COLO829 (cell line): ENCODE measurements at places on chromosomes 11 and 22.

DNA sequence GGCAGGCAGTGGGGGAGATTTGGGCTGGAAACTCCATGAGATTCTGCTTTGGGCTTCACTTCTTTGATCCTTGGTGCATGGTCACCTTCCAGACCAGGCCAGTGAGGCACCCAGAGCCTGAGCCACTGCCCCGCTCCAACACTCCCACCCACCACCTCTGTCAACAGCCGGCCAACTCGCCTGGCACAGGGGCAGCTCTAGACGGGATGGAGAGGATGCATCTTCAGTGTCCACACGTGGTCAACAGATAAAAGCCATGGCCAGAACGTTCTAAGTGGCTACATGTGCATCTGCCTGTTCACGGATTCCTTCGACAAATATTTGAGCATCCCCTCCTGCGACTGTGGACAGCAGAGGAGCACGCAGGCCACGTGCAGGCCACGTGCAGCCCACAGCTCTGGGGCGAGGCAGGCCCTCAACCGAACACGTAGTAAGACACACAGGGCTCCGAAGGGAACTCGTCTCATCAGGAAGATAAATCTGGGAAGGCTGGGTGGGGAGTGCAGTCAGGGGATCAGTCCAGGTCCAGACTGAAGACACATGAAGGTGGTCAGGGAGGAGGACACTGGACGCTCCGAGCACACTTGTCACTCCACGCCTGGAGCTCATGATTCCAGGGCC is 1.2 kb downstream of the LRRC56 start:
- no peak for DNase-seq

DNA sequence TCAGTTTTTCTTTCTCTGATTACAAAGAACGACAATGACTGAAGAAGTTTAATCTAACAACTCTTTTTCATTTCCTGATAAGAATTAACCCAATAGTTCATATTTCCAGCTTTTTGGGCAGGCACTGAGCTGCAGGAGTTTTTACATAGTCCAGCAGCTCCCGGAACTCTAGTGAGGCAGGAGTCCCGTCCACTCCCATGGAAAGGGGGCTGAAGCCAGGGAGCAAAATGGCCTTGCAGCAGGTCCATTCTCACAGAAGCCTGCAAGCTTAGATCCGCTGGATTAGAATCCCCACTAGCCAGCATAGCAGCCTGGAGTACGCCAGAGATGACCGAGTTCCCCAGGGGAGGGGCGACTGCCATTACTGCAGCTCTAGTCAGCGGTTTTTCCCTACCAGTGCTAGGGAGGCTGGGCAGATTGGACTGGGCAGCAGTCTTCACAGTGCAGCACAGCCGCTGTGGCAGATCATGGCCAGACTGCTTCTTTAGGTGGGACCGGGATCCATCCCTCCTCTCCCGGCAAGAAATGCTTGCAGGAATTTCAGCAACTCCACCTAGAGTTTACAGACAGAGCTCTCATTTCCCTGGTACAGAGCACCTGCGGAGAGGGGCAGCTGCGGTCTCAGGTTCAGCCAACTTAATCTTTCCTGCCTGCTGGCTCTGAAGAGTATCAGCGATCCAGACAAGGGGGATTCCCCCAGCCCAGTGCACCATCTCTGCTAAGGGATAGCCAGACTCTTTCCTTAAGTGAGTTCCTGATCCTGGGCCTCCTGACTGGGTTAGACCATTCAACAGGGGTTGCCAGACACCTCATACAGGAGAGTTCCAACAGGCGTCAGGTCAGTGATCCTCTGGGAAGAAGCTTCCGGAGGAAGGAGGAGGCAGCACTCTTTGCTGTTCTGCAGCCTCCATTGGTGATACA is 742 bp upstream of the CASP4 start:
- no peak for DNase-seq

GRCh38 chr11:14136561-14136960 is 174.0 kb downstream of the SPON1 start:
- no peak for DNase-seq

GRCh38 chr11:48109046-48109666 is 107.5 kb upstream of the OR4B1 start:
- DNase-seq: peak; percentile 75

DNA sequence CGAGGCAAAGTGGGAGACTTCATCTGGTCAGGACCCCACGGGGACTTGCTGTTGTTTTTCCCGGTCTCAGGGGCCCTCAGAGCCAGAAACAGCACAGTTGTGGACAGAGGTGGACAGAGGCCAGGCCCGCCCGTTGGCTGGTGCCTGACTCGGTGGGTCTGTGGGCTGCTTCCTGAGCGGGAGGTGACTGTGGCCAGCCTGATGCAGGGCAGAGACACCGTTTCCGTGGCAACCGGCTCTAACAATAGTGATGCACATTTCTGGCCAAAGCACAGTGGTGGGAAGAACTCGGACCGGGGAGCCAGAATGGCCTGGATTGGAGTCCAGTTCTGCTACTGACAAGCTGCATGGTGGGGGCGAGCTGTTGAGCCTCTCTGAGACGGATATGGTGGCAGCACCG is 58.7 kb upstream of the ATXN10 start:
- DNase-seq: no peak

- no peak for DNase-seq
Observed at GRCh38 chr11:8793114-8793777, 110.7 kb downstream of the RPL27A start.

DNA sequence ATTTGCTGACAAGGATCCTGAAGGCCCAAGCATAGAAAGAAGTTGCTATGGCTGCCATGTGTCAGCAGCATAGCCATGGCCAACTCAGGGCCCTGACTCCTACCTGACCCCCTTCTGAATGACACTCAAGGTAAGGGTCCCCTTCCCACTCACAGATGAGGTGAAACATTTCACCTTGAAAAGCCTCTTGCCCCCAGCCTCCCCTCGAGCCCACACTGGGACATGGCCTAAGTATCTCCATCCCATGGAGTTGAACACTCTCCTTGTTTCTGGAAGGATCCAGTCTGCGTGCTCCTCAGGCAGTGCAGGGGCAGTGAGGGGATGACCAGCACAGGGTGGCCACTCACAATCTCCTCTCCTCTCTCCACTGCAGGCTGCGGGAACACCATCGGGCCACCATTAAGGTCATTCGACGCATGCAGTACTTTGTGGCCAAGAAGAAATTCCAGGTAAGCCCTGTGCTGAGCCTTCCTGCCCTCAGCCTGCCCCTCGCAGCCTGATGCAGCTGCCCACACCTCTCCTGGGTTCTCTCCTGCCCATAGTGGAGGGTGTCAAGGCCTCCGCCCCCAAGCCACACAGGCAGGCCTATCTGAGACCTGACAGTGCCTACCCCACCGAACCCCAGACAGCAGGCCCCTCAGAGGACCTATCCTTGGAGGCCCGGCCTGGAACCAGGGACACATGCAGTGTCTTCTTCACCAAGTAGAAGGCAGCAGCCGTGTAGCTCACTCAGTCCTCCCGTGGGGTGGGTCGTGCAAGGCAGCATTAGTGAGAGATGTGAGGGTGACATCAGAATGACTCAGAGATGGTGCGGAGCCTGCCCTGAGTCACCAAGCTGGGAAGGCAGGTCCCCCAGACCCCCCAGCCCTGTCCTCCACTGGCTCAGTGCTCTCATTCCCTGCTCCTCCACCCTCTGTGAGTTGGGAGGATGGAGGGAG is 68.9 kb upstream of the KCNQ1OT1 start:
- DNase-seq: no peak

DNA sequence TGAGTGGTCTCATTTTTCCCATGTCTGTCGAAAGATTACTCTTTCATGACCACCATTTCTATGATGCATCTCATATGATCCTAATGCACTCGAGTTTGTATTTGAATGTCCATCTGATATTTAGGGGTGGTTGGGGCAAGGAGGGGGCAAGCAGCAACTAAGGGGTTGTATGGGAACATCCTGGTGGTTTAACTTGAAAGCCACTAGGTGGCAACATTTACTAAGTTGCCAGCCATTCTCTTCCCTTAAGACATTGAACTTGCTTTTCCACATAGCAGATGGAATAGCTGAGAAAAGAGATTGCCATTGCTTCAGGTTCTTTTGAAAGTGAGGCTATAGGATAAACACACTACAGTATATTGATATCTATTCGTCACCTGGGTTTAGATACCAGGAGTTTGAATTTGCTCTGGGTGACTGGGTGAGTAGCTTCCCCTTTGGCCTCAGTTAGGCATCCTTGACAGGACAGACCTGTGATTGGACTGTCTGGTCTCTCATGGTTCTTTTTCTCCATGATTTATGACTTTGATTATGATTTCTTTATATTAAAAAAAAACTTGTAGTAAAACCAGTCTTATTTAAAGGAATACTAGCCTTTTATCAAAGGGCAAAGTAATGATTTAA is 32.4 kb downstream of the NF2 start:
- peak; percentile 61 for DNase-seq

DNA sequence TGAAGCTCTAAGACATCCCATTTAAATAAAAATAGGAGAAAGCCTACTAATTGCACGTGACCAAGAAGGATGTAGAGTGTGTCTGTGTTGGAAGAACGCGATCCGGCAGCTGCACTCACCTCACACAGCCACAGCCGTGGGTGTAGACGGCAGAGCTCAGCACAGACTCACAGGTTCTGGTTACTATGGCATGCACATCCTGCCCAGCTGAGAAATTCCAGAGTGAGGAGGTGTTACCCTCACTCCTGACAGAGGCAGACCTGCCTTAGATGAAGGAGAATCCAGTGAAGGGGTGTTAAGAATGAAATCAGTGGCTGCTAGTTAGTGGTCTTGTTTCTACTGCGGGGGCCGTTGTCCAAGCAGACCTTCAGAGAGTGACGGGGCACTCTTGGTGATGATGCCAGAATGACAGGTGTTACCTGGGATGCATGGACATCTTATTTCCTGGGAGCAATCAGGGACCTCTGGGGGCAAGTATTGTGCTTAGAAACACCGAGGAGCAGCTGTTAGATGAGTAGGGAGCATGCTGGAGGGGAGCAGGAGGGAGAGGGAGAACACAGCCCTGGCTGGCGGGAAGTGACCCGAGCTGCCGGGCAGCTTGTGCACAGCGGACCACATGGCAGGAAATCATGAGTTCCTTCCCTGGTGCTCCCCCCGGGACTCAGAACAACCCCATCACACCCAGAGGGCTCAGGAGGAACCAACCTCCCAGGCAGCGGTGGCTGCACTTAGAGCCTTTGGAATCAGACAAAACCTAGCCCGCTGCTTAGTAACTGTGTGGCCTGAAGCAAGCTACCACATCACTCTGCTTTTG is 12.3 kb downstream of the KCNJ5 start:
- no peak for DNase-seq

DNA sequence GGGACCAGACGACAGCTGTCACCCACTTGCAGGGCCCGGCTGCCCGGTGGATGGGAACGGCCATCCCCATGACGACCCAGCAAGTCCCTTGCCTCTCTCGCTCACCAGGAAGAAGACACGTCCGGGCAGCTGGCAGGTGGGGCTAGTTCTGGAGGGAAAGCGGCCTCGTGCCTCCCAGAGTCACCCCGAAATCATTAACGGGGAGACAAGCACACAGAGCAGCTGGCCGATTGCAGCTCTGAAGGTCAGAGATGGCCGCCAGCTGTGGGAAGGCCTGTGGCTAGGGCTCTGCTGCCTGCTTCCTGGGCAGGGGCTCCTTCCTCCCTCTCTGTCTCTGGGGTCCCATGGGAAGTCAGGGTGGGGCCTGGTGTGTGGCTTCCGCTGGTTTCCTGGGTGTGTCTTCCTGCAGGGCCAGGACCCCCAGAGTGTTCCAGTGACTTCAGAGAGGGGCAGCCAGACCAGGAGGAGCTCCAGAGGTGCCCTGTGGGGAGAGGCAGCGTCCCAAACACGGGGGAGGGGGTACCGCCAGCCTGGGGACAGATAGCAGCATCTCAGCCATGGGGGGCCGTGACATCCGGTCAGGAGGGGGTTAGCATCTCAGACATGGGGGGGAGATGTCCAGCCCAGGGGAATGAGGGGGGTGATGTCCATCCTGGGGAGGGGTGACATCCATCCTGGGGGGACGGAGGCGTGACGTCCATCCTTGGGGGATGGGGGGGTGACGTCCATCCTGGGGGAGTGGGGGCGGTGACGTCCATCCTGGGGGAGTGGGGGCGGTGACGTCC is 114.9 kb downstream of the KCNQ1 start:
- DNase-seq: no peak

- peak; percentile 80 for DNase-seq
Observed at GRCh38 chr11:45658292-45658991, 7.0 kb downstream of the CHST1 start.

DNA sequence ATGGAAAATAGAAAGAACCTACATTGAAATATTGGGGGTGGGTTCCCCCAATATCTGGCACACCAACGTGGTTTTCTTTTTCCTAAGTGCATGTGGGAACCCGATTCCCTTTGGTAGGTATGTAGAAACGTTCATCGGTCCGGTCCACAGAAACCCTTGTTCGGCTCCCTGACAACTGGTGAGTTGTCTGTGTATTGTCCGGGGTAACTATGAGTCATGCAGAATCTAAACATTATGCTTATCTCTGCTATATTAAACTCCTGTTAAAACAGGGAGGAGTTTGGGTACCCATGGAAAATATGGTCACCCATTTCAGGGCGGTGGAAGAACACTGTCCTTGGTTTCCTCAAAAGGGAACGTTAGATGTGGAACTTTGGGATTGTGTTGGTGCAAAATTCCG is 25.1 kb upstream of the ALDH3B2 start:
- no peak for DNase-seq

DNA sequence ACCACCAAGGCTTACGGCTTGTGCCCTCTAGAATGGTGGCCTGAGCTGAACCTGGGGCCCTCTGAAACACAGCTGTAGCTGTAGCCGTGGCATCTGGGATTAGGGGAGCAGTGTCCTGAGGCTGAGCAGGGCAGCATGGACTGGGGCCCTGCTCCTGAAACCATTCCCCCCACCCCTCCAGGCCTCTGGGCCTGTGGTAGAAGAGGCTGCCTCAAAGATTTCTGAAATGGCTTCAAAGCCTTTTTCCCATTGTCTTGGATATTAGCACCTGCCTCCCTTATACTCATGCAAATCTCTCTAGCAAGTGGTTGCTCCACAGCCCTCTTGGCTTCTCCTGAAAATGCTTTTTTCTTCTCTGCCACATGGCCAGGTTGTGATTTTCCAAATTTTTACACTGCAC is 106.9 kb downstream of the CTNND1 start:
- no peak for DNase-seq

DNA sequence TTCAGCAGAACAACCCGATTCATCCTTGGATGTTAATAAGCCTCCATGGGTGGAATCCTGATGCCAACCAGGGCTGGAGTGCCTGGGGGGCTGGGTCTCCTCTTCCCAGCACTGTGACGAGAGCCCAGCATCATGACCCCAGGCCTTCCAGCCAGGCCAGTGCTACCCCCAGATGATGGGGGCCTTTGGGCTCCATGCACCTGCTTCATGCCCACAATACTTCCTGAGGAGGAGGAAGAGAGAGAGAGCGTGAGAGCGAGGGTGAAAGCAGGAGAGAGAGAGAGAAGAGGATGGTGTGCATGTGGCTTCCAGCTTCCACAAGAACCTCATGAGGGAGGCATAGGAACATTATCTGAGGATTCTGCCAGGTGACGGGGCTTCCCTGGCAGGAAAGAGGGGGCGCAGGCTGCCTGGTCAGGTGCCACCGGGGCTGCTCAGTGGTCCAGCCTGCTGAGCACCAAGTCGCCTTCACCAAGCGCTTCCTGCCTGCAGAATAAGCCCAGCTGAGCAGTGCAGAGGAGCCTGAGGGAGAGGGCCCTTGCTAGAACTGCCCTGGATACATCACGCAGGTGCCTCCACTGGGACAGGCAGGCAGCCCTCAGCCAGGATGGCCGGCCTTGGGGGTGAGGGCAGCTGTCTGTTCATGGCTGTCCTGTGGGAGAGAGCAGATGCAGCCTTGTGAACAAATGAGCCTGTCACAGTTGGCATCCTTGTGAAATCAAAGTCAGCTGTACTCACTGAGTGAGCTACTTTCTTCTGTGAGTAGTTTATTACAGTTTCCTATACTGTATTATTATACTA is 243.3 kb upstream of the B3GAT1 start:
- DNase-seq: no peak
